Left colon (tissue), 2 donors: ENCODE measurements at places on chromosomes 1 and 21. TPM values are rescaled to one million over a fixed set of nuclear protein-coding genes. Genes with fewer than 3 reads are reported as not detected.

- no peak for DNase-seq
Observed at GRCh38 chr1:18079941-18080735, 27.5 kb upstream of the IGSF21 start.

DNA sequence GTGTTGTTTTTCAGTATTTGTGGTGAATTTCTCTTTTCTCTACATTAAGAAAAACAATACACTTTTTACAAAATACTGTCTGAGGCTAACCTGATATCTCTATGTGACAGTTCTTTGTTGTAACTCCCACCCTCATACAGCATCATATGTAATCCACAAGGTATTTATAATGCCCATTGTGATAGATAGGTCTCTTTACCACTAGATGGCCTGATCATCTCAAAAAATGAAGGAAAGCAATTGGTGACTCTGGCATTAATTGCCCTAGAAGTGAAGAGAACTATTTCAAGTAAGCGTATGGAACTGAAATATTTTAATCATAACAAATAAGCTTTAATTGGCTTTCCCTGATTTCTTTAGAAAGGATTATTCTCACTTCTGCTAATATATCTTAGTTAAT lies 36.2 kb upstream of the HFM1 start:
- no peak for DNase-seq

- DNase-seq = no peak
Observed at GRCh38 chr1:23868557-23869016, 497 bp upstream of the FUCA1 start.

- no peak for DNase-seq
Observed at GRCh38 chr1:36748466-36748865, 265.8 kb upstream of the CSF3R start.

DIO1 gene
- not detected for total RNA-seq
